ENCODE measurements at places on chromosomes 11 and 22.

DNA sequence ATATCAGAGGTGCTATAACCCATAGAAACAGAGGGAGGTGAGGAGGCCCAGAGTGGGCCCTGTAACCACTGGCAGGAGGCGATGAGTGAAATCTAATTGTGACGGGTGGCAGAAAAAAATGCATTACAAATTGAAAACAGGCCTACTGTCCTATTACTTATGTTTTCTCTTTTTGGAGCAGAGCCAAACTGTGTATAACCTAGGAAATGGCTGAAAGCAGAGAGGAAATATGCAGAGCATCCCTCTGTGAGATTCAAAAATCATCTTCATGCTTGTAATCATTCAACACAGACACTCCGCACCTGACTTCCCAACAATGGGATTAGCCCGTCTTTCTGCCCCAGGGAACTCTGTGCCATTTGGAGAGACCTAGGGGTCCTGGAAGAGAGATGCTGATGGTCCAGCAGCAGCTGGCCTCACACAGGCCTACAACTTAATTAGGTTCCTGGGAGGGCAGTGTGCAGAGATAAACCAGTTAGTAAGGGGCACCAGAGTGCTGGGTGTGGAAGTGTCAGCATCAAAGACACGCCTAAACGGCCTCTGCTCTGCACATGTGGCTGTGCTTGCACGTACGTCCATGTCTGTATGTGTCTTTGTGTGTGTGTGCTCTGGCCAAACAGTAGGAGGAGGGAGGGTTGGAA, 41.8 kb downstream of the MAP6 start:
- no peak for DNase-seq

DNA sequence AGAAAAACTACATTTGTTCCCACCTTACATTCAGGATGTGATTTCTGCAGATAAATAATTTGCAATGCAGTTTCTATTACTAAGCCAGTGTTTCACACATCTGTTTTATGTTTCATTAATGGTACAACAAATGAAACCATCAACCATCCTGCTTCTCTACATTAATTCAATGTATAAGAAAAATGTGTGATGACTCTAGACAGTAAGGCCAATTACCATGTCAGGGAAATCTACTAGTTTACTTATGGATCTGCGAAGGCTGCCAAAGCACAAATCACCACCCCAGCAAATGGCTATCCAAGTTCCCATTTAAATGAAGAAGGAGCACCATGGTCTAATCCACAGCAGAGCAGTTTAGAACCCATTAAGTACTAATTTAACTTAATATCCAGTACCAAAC, 50.1 kb upstream of the NCAM1 start:
- no peak for DNase-seq

GRCh38 chr11:15801616-15802015, 554.7 kb downstream of the SOX6 start:
- DNase-seq: no peak

- DNase-seq: no peak
Measured at GRCh38 chr22:32809786-32810554, 8.5 kb downstream of the TIMP3 start.

DNA sequence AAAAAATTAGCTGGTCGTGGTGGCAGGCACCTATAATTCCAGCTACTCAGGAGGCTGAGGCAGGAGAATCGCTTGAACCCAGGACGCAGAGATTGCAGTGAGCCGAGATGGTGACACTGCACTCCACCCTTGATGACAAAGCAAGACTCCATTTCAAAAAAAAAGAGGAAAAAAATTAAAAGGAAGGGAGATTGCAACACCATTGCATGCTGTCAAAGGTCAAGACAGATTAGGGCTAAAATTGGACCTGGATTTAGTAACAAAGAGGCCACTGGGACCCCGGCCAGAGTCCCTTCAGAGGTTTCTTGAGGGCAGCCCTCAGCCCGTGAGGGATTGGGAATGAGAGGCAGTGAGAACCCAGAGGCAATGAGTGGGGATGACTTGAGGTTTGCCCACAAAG, 8.2 kb upstream of the MAFF start:
- no peak for DNase-seq

DNA sequence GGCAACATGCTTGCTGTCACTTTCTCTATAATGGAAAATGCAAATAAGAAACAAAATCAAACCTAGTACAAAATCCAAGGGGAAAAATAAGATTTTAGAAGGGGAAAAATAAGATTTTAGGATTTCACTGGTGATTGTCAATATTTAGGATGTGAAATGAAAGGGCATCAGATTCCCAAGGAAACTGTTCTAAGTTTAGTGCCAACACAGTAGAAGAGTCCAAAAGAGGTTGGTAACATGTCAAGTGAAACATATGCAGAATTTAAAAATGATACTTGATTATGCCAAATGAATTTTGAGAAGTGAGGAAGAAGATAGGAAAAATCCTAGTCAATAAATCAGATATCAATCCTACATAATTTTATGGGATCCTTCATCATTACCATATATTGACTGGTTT, 45.7 kb upstream of the ARL14EP start:
- no peak for DNase-seq

DNA sequence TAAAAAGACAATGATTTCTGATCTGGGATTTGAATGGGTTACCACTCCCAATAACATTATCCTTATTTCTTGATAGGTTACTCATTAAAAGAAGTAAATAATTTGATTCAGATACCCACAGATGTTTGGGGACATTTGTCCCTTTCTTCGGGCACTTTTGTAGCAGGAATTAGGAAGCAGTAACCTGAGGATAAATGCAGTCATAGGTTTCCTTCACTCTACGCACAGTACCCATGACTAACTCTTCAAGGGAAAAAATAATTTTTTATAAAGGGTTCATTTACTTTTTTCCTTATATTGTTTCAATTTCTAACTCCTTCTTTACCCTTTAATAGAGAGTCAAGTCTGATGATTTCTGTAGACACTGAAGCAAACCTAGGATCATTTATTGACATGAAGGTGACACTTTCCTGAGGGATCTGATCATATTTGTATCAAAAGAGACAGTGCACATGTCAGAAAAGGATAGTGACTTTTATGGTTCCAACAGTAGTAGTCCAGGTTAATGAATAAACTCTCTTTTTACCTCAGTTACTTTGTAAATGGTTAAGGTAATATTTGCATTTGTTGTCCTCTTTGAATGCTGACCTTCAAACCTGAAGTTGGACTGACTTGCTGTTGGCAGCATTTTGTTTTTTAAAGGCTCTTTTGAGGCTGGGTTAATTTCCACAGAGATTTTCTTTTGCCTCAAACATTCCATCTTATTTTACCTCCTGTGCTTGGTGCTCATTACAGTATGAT, 1072.0 kb downstream of the LRRC4C start:
- DNase-seq: no peak

GRCh38 chr11:114384487-114384886, 15.8 kb downstream of the C11orf71 start:
- DNase-seq: no peak

DNA sequence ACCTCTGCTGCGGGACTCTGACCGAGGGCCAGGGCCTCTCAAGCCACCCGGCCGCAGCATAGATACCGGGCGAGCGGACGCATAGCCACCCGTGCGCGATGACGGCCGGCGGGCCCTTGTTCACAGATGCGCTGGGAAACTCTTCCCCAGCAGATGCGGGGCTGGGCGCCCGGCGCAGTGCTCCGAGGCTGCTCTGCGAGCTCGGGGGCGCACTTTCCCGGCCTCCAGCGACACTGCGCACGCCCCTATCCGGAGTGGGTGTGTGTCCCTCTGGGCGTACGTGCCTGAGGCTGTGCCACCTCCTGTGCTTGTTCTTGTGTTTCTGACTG, 104.7 kb upstream of the E2F8 start:
- no peak for DNase-seq

DNA sequence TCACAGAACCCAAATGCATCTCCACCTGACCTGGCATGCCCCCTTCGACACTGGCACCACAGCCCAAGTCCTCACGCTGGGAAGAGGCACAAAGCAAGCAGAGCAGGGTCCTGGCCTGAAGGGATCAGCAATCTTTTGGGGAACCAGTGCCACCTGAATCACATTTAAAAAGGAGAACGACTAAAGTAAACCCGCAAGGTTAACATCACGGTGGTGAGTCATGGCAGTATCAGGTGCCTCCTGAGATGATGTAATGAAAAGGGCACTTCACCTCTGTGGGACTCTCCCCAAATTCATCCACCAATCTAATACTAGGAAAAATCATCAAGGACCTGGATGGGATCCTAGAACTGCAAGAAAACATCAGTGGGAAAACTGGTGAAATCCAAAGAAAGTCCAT, 44.9 kb downstream of the PACSIN2 start:
- DNase-seq: no peak

- no peak for DNase-seq
Measured at GRCh38 chr11:111245425-111245824, at the start of gene POU2AF2. POU2AF2 (plus strand) TSS chr11:111245725; CDS start chr11:111245854, 129 bp downstream.

DNA sequence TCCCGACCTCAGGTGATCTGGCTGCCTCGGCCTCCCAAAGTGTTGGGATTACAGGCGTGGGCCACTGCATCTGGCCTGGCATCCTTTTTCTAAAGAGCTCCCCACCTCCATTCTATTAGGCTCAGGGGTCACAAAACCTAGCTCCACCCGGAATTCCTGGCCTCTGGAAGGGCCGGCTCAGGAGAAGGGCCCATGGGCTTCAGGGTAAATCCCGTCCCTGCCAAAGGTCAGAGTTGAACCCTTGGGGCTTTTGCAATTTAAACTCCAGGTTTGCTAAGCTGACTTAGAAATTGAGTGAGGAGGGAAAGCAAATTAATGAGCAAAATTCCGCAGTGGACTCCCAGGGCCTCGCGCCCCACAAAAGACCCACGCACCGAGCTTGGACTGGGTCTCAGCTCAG, 48.3 kb downstream of the RPS6KA4 start:
- no peak for DNase-seq
